ENCODE measurements at places on chromosomes 2 and 18. TPM values are rescaled to one million over a fixed set of nuclear protein-coding genes. Genes with fewer than 3 reads are reported as not detected.

GRCh38 chr2:170873035-170873692 lies 55.9 kb upstream of the GORASP2 start:
- peak; percentile 87 for DNase-seq

DNA sequence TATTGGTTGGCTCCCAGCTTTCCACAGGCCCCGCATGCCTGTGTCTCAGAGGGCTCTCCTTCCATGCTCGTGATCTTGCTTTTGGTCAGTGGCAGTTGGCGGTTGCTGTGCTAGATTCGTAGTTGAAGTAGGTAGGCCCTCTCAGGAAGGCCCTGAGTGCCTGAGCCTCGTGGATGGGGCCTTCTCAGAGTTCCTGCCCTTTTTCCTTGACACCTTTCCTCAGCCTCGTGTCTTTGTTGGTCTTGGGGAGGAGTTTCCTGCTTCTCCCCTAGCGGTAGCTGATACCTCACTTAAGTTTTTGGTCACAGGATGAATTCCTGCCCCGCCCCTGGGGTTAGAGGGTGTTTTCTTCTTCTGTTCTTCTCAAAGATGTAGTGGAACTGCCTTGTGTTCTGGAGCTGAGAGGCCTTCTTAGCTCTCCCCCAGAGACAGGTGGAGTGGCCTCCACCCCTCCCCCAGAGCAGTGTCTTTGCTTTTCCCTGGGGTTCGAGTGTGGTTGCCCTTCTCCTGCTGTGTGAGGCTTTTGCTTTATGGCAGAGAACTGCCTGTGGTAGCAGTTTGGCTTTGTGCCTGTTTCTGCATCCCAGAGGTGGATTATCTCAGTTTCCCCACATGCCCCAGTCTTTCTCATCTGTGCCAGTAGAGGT lies 94.8 kb downstream of the ZNF407 start:
- no peak for DNase-seq

GRCh38 chr2:127398239-127398590 lies 10.4 kb upstream of the MAP3K2 start:
- DNase-seq: peak; percentile 47

GRCh38 chr2:94622113-94622618 lies 249.1 kb upstream of the TEKT4 start:
- no peak for DNase-seq

Gene APCDD1
- 1.8 TPM for total RNA-seq

Gene ANKRD30B
- total RNA-seq: not detected

Gene RAX
- total RNA-seq: 0.37 TPM

DNA sequence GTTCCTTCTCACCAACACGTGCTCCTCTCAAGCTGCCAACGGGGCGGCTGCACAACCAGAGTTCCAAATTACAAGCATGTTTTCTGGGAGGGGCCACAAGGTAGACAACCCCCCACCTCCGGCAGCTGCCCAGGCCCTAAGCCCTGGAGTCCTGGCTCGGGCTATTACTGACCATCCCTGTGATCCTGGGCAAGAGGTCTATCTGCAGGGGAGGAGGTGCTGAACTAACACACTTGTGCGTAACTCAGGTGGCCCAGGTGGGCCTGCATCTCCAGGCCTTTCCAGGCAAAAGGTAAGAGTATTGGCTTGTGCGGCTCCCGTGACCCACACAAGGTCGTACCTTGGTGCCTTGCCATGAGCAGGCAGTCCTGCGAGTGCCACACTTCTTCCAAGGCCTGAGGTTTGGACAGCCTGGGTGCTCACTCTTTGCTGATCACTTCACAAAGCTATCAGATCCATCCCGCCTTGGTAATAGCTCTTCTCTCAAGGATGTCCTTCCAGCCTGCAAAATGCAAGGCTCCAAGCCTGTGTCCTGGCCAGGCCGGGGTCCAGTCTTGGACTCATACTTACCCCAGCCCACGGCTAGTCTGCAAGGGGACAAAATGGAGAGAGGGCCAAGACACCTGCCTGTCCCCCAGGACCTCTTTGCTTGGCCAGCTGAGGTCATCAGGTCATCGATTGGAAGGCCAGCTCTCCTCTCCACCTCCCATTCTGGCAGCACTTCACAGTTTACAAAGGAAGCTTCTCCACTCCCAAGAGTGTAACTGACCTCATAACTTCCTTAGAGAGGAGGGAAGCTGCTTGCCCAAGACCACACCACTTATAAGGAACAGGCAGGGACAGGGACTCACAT lies 33.9 kb downstream of the ADRA2B start:
- DNase-seq: no peak

DNA sequence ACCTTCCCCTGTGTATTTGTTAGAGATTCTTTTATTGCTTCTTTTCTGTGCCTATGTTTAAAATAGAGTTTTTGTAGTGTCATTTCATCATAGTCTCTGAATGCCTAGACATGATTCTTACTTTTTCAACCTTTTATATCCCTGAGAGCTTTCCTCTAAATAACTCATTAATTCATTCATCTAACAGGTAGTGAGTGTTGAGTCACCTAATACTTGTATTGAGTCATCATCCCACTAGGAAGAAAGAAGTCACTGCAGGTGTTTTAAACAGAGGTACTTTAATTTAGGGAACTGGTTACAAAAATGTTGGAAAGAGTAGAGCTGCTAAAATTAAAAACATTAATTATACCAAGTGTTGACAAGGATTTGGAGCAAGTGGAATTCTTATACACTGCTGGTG lies 18.5 kb upstream of the NMS start:
- DNase-seq: no peak

DNA sequence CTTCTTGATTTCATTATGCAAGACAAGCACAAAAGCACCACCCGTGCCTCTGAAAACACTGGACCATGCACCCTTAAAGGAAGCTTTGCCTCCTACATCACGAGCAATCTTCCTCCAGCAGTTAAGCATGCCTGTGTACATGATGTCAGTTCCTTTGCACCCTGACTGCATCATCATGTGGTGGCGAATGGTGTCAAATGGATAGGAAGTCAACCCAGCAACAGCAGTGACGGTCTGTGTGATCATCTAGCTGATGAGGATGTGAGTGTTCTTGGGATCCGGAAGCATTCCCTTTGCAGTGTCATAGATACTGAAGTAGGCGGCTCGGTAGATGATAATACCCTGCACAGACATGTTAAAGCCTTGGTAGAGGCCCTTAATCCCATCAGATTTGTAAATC lies 240.7 kb upstream of the FAM98A start:
- no peak for DNase-seq

Gene FAM124B
- 0.83 TPM for total RNA-seq

GRCh38 chr2:95052804-95053479 lies 27.4 kb downstream of the MAL start:
- no peak for DNase-seq

DNA sequence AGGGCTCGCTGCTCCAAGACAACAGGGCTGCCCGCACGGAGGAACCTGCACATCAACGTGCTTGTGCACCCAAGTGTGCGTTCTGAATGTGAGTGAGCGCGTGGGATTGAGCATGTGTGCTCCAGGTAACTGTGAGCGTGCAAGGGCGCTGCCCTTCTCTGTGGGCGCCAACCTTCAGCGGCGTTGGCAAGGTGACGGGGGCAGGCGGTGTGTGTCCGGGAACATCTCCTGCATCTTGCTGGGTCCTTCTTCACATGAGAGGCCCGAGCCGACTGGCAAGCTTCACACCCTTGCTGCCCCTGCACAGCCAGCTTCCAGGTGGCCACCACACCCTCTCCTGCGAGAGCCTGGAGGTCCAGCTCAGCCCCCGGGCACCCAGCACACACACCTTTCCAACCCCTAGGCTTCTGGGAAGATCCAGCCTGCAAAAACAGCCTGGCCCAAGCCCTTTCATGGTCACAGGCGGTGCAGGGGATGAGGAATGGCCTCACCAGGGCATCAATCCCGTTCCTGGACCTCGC lies 220.9 kb downstream of the HDAC4 start:
- DNase-seq: no peak

DNA sequence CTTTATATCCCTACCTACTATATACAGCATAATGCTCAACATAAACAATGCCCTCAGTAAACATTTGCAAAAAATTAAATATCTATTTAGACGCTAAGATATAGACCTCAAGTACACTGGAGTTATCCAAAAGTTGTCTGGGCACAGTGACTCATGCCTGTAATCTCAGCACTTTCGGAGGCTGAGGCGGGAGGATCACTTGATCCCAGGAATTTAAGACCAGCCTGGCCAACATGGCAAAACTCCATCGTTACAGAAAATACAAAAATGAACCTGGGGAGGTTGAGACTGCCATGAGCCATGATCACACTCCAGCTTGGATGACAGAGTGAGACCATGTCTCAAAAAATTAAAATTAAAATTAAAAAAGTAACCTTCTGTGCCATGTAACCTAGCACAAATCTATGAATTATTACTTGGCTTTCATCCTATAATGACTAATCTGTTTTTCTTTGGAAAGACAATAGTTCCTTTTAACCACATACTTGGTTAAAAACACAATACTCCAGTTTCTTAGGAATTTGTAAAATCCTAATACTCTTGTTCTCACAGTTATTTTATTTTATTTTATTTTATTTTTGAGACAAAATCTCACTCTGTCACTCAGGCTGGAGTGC lies 6.7 kb upstream of the TNFAIP6 start:
- DNase-seq: no peak

DNA sequence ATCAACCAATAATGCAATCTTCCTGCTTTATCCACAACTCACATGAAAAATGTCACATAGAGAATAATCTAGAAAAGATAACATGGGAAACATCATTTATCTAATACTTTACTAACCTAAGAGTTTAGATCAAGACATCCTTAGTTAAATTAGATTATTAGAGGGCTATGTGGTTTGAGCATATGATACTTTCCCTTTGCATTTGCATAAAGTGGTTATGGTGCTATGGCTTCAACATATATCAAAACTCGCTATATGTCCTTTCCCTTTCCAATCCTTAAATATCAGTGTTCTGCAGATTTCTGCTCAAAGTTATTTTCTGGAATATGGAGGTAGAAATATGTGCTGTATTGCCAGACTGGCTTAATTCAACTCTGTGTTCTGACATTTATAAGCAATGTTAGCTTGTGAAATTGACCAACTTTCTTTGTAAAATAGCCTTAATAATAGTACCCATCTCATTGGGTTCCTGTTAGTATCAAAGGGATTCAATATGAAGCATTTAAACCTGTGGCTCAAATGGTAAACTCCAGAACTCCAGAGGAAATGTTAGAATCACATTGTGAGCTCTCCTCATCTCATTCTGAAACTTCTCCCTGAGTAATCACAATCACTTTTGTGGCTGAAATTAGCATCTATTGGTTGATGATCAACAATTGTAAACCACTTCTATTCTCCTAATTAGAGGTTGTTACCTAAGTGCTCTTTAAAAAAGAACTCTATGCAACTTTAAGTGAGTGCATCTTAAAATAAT lies 1089.9 kb upstream of the SLC39A10 start:
- DNase-seq: no peak

DNA sequence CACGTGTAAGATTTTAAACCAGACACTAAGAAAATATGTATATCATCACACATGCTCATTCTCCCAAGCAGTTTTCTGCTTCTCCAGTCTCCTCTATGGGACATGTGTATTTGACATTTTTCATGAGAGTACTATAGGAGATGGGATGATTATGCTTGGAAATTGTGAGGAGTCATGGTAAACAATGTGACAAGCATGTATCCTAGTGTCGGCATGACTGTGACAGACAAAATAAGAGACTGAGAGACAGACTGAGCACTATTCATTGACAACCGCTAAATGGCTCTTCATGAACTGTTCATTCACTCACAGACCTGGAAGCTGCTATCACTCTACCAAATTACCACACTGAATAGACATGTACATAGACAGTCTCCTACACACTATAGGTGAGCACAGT lies 127.1 kb downstream of the VWC2L start:
- DNase-seq: no peak

DNA sequence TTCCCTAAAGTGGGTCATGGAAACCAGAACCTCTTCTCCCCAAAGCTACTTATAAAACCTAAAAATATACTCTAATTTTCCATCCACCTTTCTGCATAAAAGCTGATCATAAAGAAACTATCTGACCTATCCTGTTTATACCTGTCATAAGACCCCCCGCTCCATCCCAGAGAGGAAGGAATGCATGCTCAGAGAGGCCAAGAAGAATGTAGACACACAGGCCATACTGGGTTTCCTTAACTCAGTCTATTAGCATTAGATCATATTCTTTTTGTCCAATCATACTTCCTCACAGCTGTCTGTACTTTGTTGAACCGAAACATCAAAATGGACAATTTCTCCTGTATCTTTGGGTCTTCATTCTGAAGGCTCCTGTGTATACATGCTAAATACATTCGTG lies 52.3 kb downstream of the B3GNT2 start:
- no peak for DNase-seq

- no peak for DNase-seq
These were observed 152.9 kb upstream of the EPAS1 start for GRCh38 chr2:46144133-46144800.

DNA sequence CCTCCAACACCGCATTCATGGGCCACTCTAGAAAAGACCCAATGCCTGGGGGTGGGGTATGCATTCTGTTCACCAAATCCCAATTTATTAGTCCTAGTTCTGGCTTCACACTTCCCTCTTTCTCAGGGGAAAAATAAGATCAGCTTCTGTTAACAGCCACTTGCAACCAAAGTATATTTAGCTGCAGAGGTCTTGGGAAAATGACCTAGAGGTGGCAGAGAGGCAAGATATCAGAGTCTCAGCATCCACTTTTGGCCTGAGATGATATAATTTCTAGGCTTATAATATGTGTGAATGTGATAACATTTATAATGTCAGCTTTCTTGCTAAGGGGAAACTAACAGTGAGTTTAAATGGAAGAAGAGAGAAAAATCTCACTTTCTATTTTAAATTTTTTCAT lies 89.1 kb downstream of the ZNF385B start:
- DNase-seq: no peak

DNA sequence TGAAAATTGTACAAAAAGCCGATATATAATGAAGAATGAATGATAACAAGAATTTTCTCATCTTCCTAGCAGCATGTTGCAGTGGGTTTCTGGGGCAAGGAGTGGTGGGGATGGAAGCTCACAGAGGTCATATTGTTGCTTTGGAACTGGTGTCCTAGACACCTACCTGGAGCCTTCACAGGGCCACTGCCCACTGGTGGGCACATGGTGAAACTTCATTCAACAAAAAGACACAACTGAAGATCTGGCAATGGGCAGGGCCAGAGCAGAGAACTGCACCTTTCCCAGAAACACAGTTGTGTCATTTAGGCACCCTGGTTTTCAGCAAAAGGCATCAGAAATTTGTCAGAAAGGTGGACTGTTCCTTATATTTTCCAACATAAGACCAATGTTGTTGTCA lies 115.3 kb downstream of the FHOD3 start:
- peak; percentile 58 for DNase-seq

Gene ADCYAP1
- not detected for total RNA-seq

DNA sequence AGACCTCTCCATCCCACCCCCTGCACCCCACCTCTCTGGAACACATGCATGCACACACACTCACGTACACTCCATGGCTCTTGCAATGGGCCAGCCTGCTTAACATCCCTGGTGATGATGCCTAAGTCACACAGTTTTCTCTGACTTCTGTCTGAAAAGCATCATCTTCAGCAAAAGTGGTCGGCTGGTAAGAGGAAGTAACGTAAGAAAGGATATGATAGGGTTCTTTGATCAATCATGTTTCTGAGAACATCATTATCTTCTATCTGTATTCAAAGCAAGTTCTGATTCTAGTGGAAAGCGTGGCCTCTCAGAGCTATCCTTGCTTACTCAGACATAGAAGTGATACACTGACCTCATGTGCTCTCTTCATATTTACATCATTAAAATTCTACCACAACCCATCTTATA lies 11.4 kb upstream of the NDUFV2 start:
- no peak for DNase-seq

Gene KCNF1
- 3.2 TPM for total RNA-seq

Gene CHAC2
- 10.7 TPM for total RNA-seq

Gene CD8A
- total RNA-seq: not detected

Gene TUBA3E
- total RNA-seq: 0.13 TPM

GRCh38 chr2:195656161-195656858 lies 716 bp upstream of the SLC39A10 start:
- DNase-seq: no peak

Measured in H9 (cell line).